NCI-H146 (cell line): ENCODE measurements at places on chromosomes 3 and 15.

DNA sequence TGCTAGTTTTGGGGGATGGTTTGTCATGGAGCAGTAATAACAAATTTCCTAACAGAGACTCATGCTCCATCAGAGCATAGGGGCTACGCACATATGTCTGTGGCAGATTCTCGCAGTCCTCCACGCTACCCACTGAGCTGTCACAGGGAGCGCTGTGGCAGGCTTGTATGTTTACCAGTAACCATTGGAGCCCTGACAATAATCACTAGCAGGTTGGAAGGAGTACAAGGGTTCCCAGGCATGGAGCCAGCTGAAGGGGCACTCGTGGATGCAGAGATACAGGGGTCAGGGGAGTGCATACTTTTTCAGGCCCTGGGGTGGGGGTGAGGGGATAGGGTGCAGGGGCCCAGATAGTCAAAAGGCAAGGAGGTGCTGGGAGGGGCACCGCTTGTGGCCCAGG is 7.9 kb upstream of the GP9 start:
- no peak for DNase-seq

- DNase-seq, result no peak
These were observed 78.4 kb downstream of the NEK10 start for GRCh38 chr3:27290760-27291159.

DNA sequence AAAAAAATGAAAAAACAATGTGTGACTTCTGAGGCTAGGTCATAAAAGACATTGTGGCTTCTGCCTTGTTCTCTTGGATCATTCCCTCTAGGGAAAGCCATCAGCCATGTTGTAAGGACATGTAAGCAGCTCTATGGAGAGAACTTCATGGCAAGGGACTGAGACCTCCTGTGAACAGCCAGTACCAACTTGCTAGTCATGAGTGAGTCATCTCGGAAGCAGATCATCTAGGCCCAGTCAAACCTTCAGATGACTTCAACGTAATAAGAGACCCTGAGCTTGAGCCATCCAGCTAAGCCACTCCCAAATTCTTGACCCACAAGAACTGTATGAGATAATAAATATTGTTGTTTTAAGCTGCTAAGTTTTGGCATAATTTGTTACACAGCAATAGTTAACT is 4.9 kb downstream of the MON1A start:
- no peak for DNase-seq

DNA sequence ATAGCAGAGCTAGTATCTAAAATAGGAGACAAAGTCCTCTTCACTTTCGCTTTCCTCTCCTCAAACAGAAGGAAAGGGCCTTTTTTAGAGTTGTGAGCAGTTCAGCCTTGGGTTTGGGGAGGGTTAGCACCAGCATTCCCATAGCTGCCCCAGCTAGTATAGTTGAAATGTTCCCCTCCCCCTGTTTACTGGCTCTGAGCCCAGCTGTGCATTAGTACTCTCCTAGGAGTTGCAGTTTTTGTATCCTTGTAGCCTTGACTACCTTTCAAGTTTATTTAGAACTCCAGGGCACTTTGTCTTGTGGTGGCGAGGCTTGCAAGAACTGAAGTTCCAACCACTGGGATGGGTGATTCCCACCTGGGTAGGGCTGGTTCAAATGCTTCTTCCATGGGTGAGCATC is 245.1 kb upstream of the NAALADL2 start:
- no peak for DNase-seq

DNA sequence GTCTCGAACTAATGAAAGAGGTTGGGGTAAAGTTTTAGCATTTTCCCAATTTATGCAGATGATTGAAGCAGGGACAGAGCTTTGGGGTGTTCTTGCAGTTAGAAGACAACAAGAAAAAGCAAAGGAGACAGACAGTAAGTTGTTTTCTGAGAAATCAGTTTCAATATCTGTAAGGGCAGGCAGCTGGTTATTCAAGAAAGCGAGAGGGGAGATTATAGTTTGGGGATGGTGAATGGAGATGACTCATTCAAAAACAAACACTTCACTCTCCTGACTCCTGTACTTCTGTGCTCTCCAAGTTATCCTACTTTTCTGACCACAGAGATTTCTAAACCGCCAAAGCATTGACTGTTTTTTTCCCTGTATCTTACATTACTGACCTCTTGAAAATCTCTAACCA is 352.0 kb downstream of the GAP43 start:
- DNase-seq, result no peak

GRCh38 chr3:187064210-187065115 is 74.8 kb downstream of the RPL39L start:
- no peak for DNase-seq

DNA sequence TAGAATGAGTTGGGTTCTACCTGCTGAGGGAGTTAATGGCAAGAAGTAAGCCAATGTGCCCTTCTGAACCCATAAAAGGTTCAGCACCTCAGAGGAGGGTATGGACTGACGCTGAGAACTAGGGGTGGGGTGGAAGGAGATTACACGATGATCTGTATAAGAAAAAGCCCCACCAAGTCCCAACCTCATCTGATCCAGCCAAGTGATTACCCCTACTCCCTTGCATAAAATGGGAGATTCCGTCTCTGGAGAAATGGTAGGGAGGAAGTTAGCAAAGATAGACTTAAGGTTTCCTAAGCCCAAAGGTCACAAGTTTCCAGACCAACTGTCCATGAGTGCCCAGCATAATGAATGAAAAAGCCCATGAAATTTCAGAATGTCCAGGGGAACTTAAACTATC is 7.1 kb upstream of the DVL3 start:
- DNase-seq, result no peak

GRCh38 chr15:69346112-69346511 is 47.4 kb downstream of the PAQR5 start:
- no peak for DNase-seq

GRCh38 chr3:43218921-43219320 is 67.4 kb upstream of the SNRK start:
- DNase-seq, result no peak

DNA sequence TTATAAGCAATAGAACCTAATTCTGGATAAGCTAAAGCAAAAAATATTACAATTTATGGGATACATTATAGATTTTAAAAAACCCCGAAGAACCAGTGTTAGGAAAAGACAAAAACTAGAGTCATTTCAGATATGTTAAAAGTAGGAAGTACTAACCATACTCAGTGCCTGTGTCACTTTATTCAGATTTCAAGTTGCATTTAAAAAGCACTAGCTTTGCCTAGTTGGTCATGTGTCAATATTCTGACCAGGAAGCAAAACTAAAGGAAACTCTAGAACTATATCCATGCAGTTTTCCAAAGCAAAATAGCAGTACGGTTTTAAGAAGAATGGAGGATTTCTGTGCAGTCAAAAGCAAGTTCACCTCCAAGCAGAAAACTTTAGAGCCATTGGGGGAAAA is 88.4 kb downstream of the RAP2B start:
- DNase-seq, result no peak

GRCh38 chr3:9912294-9912935 is 4.5 kb upstream of the IL17RC start:
- no peak for DNase-seq

DNA sequence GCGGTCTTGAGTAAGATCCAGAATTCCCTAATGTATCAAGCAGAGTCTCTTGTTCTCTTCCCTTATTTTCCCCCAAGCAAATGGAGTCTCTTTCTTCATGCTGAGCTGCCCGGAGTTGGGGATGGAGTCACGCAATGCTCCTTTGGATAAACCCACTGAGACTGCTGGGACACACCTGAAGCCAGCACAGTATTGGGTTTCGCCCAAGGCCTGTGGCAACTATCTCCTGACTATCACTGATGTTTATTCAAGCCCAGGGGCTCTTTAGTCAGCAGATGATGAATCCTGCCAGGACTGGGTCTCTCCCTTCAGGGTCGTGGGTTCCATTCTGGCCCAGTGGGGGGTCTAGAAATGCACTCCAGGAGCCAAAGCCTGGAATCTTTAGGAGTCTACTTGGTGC is 11.3 kb downstream of the USF3 start:
- peak; percentile 76 for DNase-seq

DNA sequence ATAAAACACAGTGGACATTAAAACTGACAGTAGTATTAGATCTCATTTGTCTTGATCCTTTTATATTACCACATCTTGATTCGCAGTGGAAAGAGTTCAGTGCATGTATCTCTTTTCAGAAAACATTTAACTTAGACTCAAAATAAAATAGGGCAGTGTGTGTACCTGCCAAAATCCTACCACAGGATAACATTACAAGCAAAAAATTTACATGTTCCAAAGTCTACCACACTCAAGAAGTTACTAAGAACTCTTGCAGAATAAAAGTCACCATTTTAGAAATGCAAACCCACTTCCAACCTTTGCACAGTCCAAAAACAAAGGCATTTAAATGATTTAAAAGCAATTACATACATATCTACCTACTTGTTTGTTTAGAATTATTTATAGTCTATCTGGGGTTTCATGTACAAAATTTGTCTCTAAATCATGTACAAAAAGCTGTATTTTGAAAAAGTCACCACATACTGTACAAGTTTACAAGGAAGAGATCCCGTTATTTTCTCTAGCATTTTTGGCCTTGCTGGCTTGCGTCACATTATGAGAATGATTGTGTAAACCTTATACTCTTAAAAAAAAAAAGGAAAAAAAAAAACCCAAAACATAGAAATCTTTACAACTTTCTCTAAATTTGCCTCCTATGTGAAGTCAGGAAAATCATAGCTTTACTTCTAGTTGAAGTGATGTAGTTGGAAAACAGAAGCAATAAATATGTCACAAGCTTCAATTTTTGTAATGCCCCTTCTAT is 153.8 kb downstream of the ADAM10 start:
- no peak for DNase-seq

DNA sequence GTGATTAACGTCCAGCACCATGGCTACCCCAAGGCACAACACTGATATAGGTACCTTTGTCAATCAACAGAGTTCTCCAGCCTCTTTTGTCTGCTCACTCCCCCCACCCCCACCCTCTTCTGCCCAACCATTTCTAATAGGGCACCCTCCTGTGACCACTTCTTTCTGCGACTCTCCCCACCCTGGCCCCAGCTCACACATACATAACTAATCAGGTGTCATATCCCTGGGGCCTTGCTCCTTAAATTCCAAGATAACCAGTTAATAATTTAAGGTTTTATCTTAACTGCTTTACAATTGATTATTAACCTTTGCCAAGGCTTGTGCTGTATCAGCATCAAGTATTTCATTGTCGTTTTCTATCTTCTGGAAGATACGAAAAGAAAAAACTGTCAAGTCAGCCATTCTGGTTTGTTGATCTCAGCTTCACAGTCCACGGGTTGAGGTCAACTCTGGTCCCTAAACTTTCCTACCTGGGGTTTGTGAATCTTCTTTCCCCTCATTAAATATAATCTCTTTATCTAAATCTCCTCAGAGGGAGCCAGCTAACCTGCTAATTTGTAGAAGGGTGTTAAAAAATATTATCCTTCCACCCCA is 27.3 kb upstream of the SLC28A2 start:
- no peak for DNase-seq

DNA sequence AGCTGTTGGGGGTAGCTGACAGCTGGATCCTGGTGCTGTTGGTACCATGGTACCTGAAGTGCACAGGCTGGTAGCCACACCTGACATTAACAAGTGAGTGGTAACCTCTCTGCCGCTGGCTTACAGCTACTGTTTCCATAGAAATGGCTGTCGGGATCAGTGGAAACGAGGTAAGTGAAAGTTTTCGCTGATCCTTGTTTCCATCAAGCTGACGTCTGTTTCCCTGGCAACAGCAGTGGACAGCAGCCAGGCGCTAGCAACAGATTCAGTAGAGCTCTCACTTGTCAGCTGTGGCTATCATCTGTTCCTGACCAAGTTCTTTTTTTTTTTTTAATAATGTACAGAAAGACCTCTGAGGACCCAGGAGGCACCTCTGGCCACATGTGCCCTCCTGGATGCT is 166.2 kb downstream of the CHDH start:
- DNase-seq, result peak; percentile 24

DNA sequence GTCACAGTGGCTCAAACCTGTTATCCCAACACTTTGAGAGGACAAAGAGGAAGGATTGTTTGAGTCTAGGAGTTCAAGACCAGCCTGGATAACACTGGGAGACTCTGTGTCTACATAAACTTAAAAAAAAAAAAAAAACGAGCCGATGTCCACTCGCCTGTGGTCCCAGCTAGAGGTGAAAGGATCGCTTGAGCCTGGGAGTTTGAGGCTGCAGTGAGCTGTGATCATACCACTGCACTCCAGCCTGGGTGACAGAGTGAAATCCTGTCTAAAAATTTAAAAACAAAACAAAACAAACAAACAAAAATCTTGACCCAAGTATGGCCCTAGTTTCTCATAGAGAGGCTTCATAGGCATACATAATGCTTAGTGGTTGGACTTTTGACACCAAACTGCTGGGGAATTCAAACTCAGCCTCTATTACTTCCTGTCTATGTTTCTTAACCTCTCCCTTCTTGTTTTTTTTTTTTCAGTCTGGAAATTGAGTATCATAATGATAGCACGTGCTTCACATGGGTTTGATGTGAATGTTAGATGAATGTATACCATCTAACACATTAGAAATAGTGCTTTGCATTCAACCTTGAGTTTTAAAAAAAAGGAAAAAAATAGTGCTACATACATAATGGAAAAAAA is 46.4 kb upstream of the CAPN7 start:
- DNase-seq, result no peak

DNA sequence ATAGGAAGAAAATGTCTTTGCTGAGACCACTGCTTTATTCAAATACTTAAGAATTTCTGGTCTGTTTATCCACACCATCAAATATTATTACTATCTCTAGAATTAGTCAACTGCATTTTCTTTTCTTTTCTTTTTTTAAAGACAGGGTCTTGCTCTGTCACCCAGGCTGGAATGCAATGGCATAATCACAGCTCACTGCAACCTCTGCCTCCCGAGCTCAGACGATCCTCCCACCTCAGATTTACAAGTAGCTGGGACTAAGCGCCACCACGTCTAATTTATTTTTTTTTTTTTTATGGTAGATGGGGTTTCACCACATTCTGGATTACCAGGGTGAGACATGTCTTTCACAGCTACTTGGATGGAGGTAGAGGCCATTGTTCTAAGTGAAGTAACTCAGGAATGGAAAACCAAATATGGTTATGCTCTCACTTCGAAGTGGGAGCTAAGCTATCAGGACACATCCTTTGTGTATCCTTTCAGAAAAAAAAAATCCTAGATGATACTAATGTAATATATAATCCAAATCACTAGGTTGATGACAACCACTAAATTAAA is 52.8 kb downstream of the STAG1 start:
- DNase-seq, result no peak
